ENCODE measurements at places on chromosomes 12 and 14. TPM values are rescaled to one million over a fixed set of nuclear protein-coding genes. Genes with fewer than 3 reads are reported as not detected.

RPGRIP1 gene
- not detected for total RNA-seq

- DNase-seq = no peak
Measured at GRCh38 chr14:54889919-54890318, 12.7 kb downstream of the GCH1 start.

- no peak for DNase-seq
Measured at GRCh38 chr12:100279607-100280244, 12.7 kb downstream of the SCYL2 start.

GRCh38 chr12:3077572-3078081, 448 bp downstream of the TSPAN9 start:
- no peak for DNase-seq

- no peak for DNase-seq
Measured at GRCh38 chr12:3666441-3666840, 86.5 kb downstream of the CRACR2A start.

GRCh38 chr14:24605435-24606190, 3.9 kb downstream of the GZMH start:
- DNase-seq = peak; percentile 56

CALM1 gene
- total RNA-seq = 406 TPM

GRCh38 chr14:23094666-23095195, at the start of gene ACIN1:
ACIN1 (minus strand) TSS chr14:23095136; CDS start chr14:23095112, 24 bp downstream.
- peak; percentile 85 for DNase-seq

SRRM4 gene
- total RNA-seq = not detected

- no peak for DNase-seq
Measured at GRCh38 chr12:117847371-117847770, 121.4 kb downstream of the KSR2 start.

TOMM20L gene
- total RNA-seq = not detected

- DNase-seq = no peak
Measured at GRCh38 chr14:100340423-100340813, 17.3 kb downstream of the SLC25A47 start.

GRCh38 chr12:51752234-51752889, 96.2 kb downstream of the FIGNL2 start:
- DNase-seq = peak; percentile 26

BBS10 gene
- 15.7 TPM for total RNA-seq

GRCh38 chr12:15163030-15163976, 57.9 kb downstream of the RERG start:
- DNase-seq = no peak

GRCh38 chr14:88477513-88478250, 77.1 kb downstream of the PTPN21 start:
- no peak for DNase-seq

DNA sequence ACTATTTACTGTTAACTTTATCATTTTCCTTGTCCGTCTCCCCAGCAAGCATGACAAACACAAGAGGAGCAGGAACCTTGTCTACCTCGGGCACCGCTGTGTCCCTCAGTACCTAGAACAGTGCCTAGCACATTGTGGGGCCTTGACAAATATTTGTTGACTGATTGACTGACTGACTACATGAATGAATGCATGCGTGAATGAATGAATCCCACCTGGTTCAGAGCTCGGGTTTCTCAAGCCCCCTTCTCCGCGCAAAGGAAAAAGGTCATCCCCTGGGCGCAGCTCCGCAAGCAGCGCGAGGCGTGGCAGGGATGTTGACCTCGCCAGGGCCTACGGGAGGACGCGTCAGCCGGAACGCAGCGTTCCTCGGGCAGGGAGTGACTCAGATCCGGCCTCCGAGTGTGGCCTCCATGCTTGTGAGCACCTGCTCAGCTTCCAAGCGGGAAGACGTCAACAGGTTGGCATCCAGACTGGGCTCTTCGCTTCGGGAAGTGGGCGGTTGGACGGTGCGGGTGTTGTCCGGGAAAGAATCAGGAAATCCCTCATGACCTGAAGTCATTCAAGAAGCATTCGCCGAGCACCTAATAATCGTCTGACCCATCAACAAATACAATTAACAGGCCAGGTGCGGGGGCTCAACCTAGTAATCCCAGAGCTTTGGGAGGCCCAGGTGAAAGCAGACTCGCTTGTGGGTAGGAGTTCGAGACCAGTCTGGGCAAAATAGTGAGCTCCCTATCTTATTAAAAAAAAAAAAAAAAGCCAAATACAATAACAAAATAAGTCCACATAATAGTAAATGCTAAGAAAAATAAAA, 13.9 kb upstream of the UBC start:
- peak; percentile 88 for DNase-seq
